ENCODE measurements at places on chromosomes 7 and 10. TPM values are rescaled to one million over a fixed set of nuclear protein-coding genes. Genes with fewer than 3 reads are reported as not detected.
A peak's percentile ranks its signal among the peaks of the same experiment; 100 is the strongest.

DNA sequence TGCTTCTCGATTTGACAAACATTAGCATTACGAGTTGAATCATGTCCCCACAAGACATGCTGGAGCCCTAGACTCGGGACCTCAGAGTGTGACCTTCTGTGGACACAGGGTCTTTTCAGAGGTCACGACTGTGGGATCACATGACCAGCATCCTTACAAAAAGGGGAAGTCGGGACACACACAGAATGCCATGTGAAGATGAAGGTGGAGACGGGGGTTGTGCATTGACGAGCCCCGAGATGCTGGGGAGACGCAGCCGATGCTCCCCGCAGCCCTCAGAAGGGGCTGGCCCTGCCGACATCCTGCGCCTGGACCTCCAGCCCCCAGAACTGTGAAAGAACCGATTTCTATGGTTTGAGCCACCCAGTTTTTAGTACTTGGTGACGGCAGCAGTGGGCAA, 7.5 kb downstream of the ZFAND2A start:
- DNase-seq, result no peak

- DNase-seq, result no peak
Measured at GRCh38 chr10:69901628-69902505, 100.2 kb downstream of the COL13A1 start.

DNA sequence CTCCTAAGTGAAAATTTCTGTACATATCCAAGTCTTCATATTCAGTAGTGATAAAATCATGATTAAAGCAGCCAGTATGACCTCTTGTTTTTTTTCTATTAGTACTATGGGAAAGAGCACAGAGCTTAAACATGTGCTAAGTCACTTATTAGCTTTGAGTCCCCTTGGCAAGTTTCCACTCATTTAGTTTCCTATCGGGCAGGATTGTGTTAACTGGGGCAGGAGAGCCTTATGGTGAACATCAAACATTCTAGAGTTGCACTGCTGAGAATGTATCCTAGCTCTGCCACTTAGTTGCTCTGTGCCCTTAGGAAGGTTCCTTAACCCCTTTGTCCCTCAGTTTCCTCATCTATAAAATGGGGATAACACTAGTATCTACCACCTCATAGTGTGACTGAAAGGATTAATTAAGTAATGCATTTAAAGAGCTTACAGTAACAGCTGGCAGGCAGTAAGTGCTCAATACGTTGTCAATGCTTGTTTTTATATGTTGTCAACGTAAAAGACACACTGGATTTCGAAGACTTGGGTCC, 117.6 kb downstream of the DOCK4 start:
- no peak for DNase-seq

DNA sequence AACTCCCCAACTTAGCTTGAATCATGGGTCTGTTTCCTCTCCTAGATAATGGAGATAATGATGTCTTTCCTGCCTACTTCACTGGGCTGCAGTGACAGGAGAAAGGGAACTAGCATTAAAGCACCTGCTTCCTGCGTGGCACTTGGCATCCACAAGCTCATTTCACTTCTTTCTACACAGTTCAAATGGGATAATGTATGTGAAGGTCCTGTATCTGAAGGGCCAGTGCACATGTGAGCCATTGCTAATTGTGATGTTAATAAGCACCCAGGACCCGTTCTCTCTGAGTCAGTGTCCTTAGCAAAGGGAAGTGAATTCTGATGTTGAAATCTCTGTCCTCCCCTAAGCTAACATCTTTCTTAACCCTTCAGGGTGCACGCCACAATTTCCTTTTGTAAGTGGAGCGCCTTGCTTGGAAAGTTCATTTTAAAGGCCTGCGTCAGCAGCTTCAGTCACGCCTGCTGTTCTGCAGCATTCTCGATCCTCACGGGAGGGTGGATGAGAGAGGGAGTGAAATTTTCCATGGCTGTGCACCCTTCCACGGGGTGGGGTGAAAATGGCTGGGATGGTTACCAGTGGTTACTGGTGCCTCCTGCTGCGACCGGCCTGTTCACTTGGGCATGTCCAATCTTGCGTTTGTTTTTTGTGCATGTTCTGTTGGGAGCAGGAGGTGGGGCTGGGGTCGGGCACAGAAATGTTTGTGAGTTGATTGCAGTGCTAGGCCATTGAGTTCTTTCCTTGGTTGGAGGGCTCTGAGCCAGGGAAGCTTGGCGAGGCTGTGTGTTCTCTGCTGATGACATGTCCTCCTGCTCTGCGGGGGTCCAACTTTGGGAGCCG, 59.2 kb downstream of the HK1 start:
- no peak for DNase-seq

- no peak for DNase-seq
Measured at GRCh38 chr7:107594961-107595737, 15.1 kb downstream of the BCAP29 start.

DNA sequence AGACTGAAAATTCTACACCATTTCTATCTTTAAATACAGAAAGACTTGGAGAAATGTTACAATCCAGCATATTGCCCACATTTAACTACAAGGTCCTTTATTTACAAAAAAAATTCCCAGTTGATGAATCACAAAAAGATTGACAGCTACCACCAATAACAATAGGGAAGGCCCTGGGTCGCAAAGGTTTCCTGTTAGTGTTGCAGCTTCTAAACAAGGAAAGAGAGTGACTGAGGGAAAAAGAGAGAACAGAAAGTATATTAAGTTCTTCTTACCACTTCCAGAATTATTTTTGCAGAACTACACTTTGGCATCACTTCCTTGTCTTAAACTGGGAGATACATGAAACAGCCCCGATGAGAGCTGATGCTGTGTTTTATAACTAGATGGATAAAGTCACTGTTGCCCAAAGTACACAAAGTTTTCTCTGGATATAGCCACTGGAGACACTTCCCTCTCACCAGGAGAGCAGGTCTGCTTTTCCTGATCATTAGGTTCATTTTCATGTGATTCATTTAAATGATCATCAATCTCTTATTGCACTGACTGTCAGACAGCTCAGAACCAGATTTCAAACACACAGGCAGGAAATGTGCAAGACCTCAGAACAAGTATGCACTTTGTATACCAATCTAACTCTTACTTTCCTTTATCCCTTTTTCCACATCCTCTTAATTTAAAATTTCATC, 57.0 kb downstream of the SHTN1 start:
- DNase-seq, result no peak

GRCh38 chr7:91800389-91800788, 80.1 kb downstream of the MTERF1 start:
- no peak for DNase-seq

GRCh38 chr7:100093498-100093897, 4.7 kb downstream of the COPS6 start:
- no peak for DNase-seq

GRCh38 chr10:112735041-112735695, 214.9 kb upstream of the TCF7L2 start:
- DNase-seq, result no peak

GRCh38 chr10:116403740-116404250, 23.9 kb upstream of the PNLIPRP3 start:
- no peak for DNase-seq

DNA sequence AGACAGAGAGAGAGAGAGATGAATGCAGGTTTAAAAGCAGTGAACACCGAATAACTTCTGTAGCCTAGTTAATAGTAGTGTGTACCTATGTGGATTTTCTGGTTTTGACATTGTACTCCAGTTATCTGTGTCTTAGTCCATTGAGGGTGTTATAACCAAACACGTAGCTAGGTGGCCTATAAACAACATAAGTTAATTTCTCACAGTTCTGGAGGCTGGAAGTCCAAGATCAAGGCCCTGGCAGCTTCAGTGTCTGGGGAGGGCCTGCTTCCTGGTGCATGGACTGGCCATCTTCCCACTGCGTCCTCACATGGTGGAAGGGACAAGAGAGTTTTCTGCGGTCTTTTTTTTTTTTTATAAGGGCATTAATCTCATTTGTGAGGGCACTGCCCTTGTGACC, 23.5 kb downstream of the AOC1 start:
- no peak for DNase-seq

DNA sequence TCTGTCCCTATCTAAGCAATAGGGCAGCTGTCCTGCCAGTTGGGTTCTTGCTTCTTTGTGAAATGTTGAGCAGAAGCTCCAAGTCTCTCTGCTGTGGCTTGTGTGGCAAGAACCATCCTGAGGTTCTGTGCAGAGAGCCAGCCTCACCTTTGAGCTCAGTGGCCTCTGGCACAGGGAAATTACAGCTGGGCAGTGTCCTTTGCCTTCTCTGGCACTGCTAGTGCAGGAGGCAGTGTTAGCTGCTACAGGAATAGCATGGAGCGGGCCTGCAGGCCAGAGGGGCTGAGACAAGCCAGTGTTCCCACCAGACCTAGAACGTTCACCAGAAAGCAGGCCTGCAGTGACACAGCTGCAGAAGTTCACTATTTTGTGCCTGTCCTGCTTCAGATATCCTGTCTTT, 1.8 kb downstream of the PRXL2A start:
- no peak for DNase-seq

DNA sequence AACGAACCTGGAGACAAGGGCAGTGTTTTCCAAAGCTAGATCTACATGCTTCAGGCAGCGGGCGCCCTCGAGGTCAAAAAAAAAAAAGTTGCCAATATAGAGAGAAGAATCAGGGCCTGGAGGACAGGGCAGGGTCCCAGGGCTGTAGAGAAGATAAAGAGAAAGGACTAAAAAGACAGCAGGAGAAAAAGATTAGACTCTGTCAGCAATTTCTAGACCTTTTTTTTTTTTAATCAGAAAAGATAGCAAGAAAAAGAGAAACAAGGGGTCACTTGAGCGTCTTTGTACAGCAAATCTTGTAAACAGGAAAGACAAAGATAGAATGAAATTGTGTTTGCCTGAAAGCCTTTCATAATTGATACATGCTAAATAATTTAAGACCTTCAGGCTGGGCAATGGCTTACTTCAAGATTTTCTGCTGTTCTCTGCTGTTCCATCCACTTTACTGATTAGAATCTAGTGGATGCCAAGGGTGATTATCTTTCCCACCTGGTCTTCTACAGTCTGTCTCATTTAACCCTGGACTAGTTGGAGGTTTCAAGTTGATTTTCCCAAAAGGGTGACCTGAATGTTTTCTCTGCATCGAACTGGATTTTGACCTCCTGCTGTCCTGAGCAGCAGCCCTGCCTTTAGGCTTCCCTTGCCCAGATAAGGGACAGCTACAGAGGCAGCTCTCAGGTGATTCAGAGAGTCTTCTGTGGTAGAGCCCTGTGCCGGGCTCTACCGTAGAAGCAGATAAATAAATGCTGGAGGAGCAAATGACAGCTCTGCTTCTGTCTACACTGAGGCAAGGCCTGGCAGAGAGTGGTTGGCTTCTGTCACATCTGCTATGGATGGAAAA, 5.1 kb downstream of the LMOD2 start:
- DNase-seq, result no peak

GRCh38 chr7:88599528-88599927, 160.0 kb upstream of the ZNF804B start:
- DNase-seq, result no peak

GRCh38 chr7:2665359-2665791, 22.6 kb upstream of the AMZ1 start:
- no peak for DNase-seq

- DNase-seq, result no peak
Measured at GRCh38 chr10:19702215-19702614, 114.0 kb upstream of the PLXDC2 start.

GRCh38 chr7:88449410-88449809, 142.7 kb upstream of the STEAP4 start:
- no peak for DNase-seq

GRCh38 chr7:36985316-36985715, 261.0 kb upstream of the AOAH start:
- DNase-seq, result no peak

GRCh38 chr10:49285232-49285631, 13.7 kb upstream of the C10orf71 start:
- peak; percentile 10 for DNase-seq

- no peak for DNase-seq
Measured at GRCh38 chr10:83252596-83252995, 886.7 kb upstream of the GHITM start.

- DNase-seq, result no peak
Measured at GRCh38 chr7:112272921-112273561, 66.5 kb downstream of the ZNF277 start.

DNA sequence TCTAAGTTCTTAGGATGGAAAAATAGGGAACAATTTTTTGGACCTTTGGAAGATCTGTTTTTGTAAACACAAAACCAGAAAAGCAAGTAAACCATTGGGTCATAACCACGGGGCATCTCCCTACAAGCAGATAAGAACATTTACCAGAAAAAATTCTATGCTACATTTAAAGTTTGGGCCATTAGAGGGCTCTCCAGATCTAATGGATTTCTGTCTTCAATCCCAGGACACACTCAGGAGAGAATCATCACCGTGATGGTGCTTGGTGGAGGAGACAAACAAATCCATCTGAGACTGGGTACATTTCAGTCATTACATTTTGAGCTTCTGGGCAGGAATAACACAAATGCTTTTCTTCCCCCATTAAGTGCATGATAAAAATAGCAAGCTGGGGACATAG, 178.4 kb upstream of the TARP start:
- DNase-seq, result no peak

GRCh38 chr10:7277867-7278266, 133.0 kb downstream of the SFMBT2 start:
- DNase-seq, result no peak

GRCh38 chr10:124955243-124955642, 13.3 kb downstream of the ZRANB1 start:
- DNase-seq, result no peak

- DNase-seq, result no peak
Measured at GRCh38 chr10:26481914-26482550, 43.9 kb downstream of the APBB1IP start.

GRCh38 chr10:50470345-50470744, 153.4 kb downstream of the SGMS1 start:
- DNase-seq, result no peak

DNA sequence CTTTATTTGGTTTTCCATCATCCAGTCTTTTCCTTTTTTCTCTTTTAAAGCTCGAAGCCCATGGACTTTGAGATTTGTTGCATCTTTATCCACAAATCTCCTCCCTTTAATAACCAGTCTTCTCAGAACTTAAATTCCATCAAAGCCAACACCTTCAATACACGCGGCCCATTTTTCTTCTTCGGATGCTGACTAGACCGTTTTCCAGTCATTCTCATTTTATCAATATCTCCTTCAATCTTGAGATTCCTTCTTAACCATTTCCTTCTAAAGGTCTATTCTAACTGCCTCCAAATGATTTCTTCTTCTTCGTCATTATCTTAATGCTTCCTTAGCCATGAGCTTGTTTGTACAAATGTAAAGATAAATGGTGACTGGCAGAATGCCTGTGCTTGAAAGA, 173.5 kb downstream of the BAMBI start:
- DNase-seq, result no peak

CRHR2 gene
- 1.1 TPM for total RNA-seq

OR6V1 gene
- total RNA-seq, result not detected

TAF6 gene
- total RNA-seq, result 30.6 TPM

HACD1 gene
- total RNA-seq, result 3.0 TPM

CDHR1 gene
- total RNA-seq, result 2.0 TPM

IDI2 gene
- total RNA-seq, result not detected

AKR1C1 gene
- total RNA-seq, result 84.2 TPM

POLR2J2 gene
- total RNA-seq, result 20.6 TPM

CUEDC2 gene
- 101 TPM for total RNA-seq

VSIR gene
- total RNA-seq, result 171 TPM

CDC14C gene
- 0.18 TPM for total RNA-seq

WEE2 gene
- not detected for total RNA-seq

MKX gene
- total RNA-seq, result 0.94 TPM

CXCL12 gene
- 394 TPM for total RNA-seq
